NCI-H345 (cell line): ENCODE measurements at places on chromosomes 6 and 20.

- DNase-seq: no peak
Observed at GRCh38 chr6:43613721-43614395, 15.2 kb downstream of the GTPBP2 start.

DNA sequence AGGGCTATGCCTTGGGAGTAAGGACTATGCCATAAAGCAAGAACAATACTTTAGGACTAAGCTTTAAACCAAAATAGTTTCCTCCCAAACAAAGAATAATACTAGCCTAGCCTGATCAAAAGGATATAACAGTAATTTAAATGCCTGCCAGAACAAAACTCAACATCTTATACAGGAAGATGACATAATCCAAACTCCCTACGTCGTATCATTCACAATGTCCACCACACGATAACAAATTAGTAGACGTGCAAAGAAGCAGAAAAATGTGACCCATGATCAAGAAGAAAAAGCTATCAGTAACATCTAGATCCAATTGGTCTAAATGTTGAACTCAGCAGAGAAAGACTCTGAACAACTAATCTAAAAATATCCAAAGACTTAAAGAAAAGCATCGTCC is 65.8 kb downstream of the RSPH3 start:
- DNase-seq: no peak

DNA sequence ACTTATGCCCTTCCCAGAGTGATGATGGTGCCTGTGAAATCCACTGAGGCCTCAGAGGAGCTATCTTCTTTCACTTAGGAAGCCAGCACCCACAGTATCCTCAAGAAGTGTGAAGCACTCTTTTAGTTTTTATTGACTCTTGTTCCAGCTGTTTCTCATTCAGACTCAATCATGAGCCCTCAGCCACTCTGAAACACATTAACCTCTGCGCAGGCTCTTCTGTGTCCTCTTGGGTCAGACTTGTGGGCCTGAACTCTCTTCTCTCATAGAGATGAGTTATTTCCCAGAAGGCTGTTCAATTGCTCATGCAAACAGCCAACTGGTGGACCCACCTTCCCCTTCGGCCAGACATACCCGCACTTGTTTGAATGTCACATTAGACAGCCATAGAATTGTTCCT is 27.8 kb upstream of the PREP start:
- no peak for DNase-seq

DNA sequence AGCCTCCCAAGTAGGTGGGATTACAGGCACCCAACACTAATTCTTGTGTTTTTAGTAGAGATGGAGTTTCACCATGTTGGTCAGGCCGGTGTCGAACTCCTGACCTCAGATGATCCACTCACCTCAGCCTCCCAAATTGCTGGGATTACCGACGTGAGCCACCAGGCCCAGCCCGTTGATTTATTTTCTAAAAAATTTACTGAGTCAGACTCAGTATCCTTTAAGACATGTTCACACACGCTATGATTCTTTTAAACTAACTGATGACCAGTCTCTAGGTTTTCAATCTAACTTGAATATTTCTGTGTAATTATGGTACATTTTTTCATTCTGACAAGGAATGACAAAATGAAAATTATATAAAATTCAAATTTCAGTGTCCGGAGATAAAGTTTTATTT is 114.5 kb downstream of the MMUT start:
- no peak for DNase-seq

GRCh38 chr6:69096681-69097080 is 461.6 kb downstream of the ADGRB3 start:
- DNase-seq: no peak

DNA sequence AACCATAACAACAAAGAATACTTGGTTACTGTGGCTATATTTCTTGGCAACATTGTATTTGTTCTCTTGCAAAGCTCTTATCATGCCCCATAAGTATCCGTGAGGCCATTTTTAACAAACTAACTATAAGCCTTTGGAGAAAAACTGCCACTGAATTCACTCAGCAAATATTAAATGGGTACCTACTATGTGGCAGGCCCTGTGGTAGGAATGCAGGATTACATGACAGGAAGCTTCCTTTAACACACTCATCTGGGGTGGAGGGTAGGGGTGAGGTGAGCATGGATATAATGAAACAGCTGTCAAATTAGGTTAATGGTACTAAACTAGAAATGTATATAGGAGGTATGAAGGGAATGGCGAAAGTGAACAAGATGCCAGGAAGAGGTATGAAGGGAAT is 504.8 kb downstream of the MEI4 start:
- DNase-seq: no peak

GRCh38 chr20:50338479-50339391 is 148.1 kb downstream of the CEBPB start:
- no peak for DNase-seq

DNA sequence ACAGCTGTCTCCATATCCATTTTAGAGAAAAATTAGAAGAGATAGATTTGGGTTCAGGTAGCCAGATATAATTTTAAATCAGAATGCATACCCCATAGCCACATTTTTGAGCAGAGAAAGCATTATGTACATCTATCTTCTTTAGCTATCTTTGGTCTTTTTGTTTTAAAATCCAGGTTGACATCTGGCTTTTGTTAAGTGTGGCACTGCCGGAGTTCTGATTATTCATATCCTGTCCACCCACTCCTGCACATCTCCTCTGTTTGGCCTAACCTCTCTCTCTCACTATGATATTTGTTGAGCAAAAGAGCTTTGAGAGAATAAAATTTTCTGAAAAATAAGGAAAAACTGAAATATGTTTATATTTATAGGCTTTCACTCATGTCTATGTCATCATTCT is 189.7 kb downstream of the PACRG start:
- DNase-seq: no peak

DNA sequence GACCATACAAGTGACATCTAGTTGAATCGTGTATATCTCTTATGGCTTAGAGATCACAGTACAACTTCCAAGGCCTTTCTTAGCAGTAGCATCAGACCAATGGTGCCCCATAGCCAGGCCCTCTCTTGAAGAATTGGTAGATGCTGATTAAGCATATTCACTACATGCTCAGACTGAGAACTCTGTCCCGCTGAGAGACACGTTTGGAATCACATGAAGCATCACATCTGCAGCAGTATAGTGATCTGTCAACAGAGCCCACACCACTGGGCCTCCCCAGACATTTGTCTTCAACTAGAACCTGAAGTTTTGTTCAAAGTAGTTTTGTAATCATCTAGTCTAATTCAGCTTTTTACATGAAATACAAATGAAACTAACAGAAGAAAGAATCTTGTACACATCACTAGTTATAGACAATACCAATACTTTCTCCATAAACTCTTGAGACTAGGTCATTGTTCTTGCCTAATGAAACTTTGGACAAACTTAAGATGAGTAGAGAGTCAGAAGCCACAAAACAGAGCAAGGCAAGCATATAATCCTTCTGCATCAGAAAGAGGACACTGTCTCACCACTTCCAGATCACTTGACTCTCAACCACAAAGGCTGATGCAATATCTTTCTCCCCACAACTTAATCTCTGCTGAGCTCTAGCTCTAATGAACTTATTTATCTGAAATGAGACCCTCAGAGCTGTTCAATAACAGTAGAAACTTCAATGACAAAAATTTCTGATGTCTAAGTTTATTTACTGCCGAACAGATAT is 182.7 kb downstream of the TBX18 start:
- DNase-seq: no peak

DNA sequence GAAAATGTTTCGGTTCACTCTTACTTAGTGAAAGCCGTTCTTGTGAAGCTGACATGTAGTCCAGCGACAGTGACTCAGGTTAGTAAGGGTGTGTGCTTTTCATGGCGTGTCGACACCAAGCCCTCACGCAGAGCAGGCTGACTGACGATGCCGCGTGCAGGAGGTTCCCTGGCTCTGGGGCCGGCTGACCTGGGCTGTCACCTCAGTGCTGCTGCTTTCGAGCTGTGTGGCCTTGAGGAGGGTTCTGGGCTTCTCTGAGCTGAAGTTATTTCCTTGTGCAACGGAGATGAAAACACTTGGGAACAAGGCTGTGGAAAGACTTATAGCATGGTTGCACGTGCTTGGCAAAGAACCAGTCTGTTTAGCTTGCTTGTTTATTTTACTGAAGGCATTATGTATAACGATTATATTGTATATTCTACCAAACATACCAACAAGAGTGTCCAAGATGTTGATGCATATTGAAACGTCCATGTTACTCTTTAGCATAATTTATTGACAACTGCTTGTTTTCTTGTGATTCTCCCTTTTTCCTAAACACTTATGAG is 59.2 kb downstream of the PHACTR3 start:
- no peak for DNase-seq

DNA sequence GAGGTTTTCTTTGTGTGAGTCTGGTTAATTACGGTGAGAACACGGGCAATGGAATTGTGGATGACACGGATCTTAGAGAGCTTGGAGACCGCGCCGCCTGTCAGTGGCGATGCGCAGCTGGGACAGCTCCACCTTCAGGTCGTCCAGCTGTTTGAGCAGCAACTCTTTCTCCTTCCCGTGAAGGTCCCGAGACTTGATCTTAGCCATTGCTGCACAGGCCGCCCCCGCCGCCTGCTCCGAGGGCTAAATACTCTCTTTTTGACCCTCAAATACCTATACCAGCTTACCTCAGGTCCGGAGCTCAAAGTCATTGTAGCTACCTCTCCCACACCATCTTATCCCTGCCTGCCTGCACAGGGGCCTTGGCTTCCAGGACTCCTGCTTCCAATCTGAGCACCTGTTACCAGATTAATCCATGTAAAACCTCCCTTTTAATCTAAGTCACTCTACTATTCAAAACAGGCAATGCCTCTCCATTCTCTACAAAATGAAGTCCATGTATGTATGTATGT is 100.2 kb downstream of the PREP start:
- DNase-seq: no peak

DNA sequence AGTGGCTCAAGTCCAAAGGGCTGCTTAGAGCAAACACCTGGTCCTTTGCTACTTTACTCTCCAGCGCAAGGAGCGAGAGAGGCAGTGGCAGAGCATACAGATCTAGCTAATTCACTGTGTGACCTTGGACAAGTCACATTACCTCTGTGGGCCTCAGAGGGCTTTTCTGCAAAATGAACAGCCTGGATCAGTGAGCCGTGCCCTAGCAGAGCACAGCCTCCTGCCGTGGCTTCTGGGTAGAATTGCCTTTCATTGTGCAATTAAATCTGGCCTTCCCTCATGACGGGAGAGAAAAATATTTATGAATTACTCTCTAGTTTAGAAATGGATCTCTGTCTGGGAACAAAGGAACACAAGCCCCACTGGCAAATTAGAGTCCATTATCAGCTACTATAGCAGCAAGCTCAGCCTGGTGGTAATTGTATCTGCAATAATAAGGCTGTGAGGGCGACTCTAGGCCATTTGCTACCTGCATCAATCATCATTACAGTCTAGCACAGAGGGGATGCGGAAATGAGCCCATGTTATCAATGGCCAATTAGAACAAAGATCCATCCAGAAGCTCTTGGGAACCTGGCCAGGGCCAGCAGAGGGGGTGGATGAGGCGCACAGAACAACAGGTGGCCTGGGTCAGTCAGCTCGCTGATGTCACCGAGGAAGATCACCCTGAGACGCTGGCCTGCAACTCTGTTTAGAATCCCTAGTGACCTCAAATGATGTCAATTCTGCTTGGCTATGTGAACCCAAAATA is 114.2 kb upstream of the LY86 start:
- no peak for DNase-seq

GRCh38 chr6:31622684-31623091 is 2.2 kb downstream of the PRRC2A start:
- DNase-seq: no peak

DNA sequence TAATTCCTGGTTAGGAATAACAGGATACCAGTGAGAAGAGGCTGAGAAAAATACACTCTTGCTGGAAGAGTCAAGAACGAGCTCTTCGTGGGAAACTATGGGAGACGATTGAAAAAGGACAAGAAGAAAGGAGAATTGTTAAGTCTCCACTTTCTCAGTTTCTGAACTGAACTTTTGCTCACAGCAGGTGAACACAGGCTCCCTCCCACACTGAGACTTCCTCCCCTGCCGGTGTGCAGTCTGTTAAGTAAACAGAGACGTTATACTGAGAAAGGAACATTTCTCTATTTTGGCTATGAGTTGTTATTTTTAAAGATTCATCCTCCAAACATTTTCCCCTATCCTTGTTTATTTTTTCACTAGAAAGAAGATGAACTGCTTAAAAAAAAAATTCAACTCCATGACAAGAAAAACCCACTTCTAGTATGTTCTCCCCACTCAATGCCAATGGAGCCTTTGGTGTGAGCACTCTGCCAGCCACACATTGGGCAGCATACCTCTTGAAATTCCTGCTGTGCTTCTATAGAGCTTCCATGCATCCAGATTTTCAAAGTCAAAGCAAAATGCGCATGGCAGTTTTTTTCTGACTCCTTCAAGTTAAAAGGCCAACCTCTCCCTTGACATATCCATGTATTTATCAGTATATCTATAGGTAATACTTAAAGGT is 250.5 kb downstream of the ESR1 start:
- DNase-seq: no peak

DNA sequence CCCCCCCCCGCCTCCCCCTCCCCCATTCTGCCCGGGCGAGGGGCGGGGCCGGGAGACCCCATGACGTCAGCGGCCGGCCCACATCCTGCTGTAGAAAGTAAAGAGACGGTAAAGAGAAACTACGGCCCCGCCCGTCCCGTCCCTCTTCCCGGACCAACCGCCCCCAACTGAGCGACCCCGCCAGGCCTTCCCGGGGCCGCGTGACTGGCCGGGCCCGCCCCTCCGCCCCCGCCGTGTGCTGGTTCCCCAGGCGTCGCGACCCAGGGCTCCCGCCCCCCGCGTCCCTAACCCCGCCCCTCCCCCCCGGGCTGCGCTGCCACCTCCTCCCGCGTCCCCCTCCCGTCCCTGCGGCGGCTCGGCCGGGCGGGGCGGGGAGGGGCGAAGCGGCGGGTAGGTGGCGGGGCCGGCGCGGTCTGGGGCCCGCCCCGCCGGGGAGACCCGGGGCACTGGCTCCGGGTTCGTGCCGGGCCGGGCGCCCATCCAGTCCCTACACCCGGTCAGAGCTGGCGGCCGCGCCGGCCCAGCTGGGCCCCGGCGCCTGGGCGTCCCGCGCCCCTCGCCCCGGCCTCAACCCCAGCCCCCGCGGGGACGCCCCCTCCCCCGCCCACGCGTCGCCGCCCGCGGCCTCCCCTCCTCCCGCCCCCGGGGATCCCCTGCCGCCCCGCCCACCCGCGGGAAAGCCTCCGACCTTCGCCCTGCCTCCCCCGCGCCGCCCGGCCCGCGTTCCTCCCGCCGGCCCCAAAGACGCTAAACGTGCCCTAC is 655 bp upstream of the HIVEP1 start:
- DNase-seq: peak; percentile 81

DNA sequence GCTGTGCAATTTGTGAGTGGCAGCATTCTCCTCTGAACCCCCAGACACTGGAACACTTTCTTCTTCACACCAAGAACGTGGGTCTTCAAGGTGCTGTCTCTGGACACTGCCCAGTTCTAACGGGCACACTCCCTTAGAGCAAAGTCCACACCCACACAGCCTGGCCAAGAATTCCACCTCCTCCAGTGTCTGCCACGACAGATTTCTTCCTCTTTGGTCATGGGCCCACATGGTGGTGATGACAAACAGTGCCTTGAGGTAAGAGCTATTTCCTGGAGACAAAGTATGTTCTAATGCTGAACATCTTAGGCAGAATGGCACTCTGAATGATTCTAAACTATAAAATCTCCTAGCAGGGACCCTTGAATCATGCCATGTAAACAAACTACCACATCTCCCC is 25.5 kb upstream of the SSTR4 start:
- DNase-seq: no peak
